Neuronal stem cell (in vitro differentiated cells): ENCODE measurements at places on chromosomes 3 and 15.

- no peaks in the 10 kb centered on the region for H3K27me3 ChIP-seq
- H3K4me3 ChIP-seq = no peak overlapping the region
- peaks cover 5% of the 10 kb centered on the region for H3K36me3 ChIP-seq
- H3K4me1 ChIP-seq = no peaks in the 10 kb centered on the region
- DNase-seq = peak; percentile 8
Observed at GRCh38 chr3:28328188-28329151, 20.1 kb upstream of the ZCWPW2 start.

DNA sequence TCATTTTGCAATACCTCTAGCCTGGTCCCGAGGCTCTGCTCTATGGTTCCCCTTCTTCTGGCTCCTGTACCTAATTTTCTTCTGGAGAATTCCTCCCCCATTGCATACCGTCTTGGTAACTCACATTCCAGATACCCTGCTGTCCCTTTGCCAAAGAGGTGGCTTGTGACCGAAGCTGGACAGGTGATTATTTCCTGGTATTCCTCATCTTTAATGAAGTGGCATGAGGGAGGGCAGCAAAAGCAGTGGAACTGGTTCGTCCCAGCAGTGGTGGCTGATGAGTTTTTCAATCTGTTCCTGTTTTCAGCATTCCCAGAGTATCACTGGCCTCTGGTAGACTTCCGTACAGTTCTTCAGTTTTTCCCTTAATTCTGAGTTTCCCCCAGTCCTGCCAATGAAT, 186.2 kb upstream of the CADPS start:
- H3K4me3 ChIP-seq = no peak overlapping the region
- no peaks in the 10 kb centered on the region for H3K27me3 ChIP-seq
- H3K27ac ChIP-seq = no peak overlapping the region
- H3K36me3 ChIP-seq = no peaks in the 10 kb centered on the region
- DNase-seq = no peak

DNA sequence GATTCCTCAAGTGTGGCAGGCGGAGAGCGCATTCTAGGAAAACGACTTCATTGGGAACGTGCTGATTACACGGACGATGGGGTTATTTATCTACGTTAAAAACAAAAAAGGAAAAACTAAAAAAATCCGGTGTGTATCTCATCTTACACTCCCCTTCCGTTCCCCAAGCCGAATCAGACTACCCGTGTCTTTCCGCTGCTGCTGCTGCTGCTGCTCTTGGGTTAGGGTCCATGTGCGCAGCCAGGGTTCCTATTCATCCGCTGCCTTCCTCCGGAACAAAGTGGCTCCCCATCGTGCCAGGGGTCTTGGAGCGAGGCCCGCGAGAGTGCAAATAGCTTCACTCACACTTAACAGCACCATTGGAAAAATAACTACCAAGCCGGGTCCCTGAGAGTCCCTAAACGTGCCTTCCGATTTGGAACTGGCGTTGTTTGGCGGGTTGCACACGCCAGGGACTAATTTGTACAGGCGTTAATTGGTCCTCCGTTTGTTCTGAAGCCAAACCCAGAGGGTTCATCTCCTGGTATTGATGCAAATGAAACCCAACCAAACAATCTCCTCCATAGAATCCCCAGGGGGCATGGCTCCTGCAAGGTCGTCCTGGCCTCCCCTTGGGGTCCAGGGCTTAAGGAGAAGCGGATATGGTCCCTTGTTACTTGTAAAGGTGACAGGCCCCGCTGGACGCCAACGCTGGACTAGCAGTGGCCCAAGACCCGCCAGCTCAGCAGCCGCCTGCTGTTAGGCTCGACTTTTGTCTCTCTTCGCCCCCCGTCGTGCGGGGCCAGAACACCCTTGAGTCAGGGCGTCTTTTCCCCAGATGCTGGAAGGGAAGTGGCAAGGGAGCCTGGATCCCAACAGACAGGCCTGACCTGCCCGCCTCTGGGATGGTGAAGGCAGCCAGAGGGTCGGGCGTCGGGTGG, 11.0 kb upstream of the ONECUT1 start:
- H3K36me3 ChIP-seq = no peaks in the 10 kb centered on the region
- peaks cover 8% of the 10 kb centered on the region for H3K4me1 ChIP-seq

DNA sequence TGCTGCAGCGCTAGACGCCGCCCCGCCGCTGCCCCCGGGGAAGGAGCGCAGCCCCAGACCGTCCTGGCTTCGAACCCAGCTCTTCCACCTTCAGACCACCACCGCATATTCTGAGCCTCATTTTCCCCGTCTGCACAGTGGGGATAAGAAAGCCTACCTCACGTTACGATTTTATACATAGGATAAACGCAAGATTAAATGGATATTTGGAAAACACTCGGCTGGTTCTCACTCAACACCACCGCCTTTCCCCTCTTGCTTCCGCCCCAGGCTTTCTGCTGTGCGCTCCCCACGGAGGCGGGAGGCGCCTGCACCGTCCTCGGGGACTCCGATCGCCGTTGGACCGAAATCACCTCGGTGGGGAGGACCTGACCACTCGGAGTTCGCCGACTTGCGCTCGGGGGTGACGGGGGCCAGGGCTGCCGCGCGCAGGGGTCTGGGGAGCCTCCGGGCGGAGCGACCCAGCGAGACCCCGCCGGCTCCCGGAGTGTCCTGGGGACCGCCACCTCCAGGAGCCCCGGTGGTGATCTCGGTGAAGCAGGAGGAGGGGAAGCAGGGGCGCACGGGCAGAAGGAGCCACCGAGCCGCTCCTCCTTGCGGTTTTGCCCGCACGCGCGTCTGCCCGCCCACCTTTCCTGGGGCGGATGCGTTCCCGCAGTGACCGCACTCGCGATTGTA, 4.0 kb downstream of the FBXL22 start:
- H3K27me3 ChIP-seq = peaks cover 7% of the 10 kb centered on the region
- peak; percentile 27 for DNase-seq
- no peak overlapping the region for H3K27ac ChIP-seq
- peaks cover 6% of the 10 kb centered on the region for H3K36me3 ChIP-seq

- DNase-seq = peak; percentile 65
- H3K27ac ChIP-seq = no peak overlapping the region
- no peak overlapping the region for H3K4me3 ChIP-seq
- no peaks in the 10 kb centered on the region for H3K36me3 ChIP-seq
Observed at GRCh38 chr3:101695779-101696372, 9.4 kb upstream of the RPL24 start.

DNA sequence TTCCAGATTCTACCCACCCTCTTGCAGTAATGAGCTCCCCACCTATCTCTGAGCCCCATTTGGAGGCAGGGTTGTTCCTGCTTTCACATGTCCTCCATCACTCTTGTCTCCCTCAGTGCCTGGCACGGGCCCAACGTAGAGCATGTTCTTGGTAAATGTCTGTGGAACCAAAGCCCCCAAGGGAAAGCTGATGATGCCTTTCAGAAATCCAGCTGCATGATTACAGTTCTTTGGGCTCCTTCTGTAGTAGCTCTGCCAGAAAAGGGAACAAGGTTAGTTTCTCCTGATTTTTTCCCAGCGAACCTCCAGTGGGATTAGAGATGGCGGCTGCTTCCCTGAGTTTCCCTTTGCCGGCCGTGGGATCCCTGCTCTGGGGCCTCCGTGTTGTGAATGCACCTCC, 39.3 kb downstream of the CGNL1 start:
- peaks cover 4% of the 10 kb centered on the region for H3K4me1 ChIP-seq
- H3K27me3 ChIP-seq = no peaks in the 10 kb centered on the region
- H3K36me3 ChIP-seq = no peaks in the 10 kb centered on the region
- no peak overlapping the region for H3K4me3 ChIP-seq

GRCh38 chr3:193963808-193964516, 172.0 kb upstream of the HES1 start:
- H3K27me3 ChIP-seq = no peaks in the 10 kb centered on the region
- H3K4me3 ChIP-seq = no peak overlapping the region
- peaks cover 9% of the 10 kb centered on the region for H3K4me1 ChIP-seq
- DNase-seq = no peak
- H3K27ac ChIP-seq = no peak overlapping the region

DNA sequence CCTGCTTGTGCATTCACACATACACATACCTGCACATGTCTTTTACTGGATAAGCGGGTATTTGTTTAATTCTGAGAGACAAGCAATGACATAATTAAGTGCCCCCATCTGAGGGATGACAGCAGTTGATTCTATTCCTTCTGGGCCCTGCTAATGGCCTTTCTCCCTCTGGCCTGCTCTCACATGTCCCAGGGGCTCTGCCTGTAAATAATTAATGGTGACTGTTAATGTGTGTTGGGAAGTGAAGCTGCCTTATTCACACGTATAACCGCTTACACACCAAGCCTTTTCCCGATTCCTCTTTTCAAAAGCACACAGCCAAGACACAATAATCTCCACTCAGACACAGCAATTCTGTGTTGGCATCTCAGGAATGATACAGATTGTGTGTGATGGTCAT, 47.8 kb downstream of the LRRK1 start:
- H3K4me1 ChIP-seq = no peaks in the 10 kb centered on the region
- H3K36me3 ChIP-seq = no peaks in the 10 kb centered on the region
- H3K27me3 ChIP-seq = no peaks in the 10 kb centered on the region
- H3K27ac ChIP-seq = no peak overlapping the region

DNA sequence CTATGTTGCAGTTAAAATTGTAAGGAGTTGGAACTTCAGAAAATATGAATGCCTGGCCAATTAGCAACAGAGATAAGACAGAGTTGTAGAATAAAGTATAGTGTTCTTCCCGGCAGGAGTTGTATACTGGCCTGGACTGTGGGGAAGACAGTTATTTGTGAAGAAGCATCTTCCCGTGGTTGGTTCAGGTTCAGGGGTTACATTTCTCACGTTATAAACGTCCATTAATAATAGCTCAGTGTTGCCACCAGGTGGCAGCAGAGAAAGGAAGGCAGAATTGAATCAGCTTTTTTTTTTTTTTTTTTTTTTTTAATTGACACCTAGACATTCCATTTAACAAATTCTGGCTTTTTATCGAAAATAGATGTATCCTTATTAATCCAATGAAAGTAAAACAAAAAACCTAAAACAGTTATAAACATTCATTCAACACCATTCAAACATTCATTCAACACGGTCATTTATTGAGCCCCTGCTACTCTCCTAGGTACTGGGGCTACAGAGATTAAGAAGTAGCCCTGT, 66.4 kb upstream of the NR2E3 start:
- H3K27ac ChIP-seq = no peak overlapping the region
- H3K4me1 ChIP-seq = no peaks in the 10 kb centered on the region
- H3K36me3 ChIP-seq = no peaks in the 10 kb centered on the region
- no peak overlapping the region for H3K4me3 ChIP-seq
- peaks cover 2% of the 10 kb centered on the region for H3K27me3 ChIP-seq

GRCh38 chr15:56244811-56245576, 1.3 kb upstream of the RFX7 start:
- no peak overlapping the region for H3K4me3 ChIP-seq
- no peaks in the 10 kb centered on the region for H3K27me3 ChIP-seq
- H3K27ac ChIP-seq = peak overlapping the region; percentile 100
- peaks cover 14% of the 10 kb centered on the region for H3K4me1 ChIP-seq
- DNase-seq = no peak
- peaks cover 10% of the 10 kb centered on the region for H3K36me3 ChIP-seq

- peaks cover 14% of the 10 kb centered on the region for H3K4me1 ChIP-seq
- peaks cover 78% of the 10 kb centered on the region for H3K36me3 ChIP-seq
- no peak overlapping the region for H3K4me3 ChIP-seq
- DNase-seq = no peak
- H3K27ac ChIP-seq = no peak overlapping the region
Observed at GRCh38 chr15:67080118-67080899, 14.9 kb downstream of the SMAD3 start.

DNA sequence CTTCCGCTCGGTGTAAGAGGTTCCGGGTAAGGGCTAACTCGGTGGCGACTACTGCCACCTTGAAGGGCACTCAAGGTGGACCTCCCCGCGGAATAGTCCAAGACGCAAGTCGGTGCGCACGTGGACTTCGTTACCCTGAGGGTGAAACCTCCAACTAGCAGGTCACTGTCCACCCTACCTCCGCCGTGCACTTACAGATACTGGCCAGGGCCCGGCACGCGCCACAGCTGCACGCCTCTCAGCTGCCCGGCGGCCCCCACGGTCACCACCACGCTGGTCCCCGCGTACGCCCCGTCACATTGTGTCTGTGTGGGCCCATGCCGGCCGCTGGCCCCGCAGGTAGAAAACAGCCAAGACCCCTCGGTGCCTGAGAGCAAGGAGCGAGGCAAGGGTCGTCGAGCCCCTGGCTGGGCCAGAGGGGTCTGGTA, 1.1 kb downstream of the LTK start:
- no peak overlapping the region for H3K4me3 ChIP-seq
- no peak overlapping the region for H3K27ac ChIP-seq
- no peak for DNase-seq
- peaks cover 13% of the 10 kb centered on the region for H3K36me3 ChIP-seq
- H3K27me3 ChIP-seq = peaks cover 65% of the 10 kb centered on the region

DNA sequence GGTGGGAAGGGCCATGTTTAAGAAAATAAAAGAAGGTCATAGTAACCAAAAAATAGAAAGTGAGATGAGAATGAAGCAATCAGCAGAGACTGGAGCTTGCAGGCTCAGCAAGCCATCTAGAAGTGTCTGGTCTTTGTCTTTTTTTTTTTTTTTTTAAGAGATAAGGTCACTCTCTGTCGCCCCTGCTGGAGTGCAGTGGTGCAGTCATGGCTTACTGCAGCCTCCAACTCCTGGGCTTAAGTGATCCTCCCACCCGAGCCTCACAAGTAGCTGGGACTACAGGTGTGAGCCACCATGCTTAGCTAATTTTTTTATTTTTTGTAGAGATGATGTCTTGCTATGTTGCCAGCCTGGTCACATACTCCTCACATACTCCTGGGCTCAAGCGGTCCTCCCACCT, 36.2 kb downstream of the GXYLT2 start:
- H3K36me3 ChIP-seq = no peaks in the 10 kb centered on the region
- H3K27me3 ChIP-seq = no peaks in the 10 kb centered on the region
- H3K27ac ChIP-seq = no peak overlapping the region

DNA sequence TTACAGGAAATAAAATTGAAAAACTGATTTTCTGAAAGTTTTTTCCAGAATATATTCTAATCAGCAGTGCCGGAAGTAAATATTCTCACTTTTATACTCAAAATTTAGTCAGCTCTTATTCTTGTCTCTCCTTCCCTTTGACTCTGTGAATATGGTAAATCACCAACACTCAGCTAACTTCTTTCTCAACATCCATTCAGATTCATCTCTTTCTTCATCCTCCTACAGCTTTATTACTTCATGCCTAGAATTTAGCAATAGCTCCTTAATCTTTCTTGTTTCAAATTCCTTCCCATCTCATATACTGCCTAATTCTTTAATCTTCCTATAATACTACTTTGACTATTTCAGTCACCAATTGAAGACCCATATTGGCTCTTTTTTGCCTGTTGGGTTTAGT, 67.9 kb downstream of the FGF7 start:
- DNase-seq = no peak
- no peaks in the 10 kb centered on the region for H3K27me3 ChIP-seq
- no peak overlapping the region for H3K4me3 ChIP-seq
- no peaks in the 10 kb centered on the region for H3K4me1 ChIP-seq
- no peaks in the 10 kb centered on the region for H3K36me3 ChIP-seq

DNA sequence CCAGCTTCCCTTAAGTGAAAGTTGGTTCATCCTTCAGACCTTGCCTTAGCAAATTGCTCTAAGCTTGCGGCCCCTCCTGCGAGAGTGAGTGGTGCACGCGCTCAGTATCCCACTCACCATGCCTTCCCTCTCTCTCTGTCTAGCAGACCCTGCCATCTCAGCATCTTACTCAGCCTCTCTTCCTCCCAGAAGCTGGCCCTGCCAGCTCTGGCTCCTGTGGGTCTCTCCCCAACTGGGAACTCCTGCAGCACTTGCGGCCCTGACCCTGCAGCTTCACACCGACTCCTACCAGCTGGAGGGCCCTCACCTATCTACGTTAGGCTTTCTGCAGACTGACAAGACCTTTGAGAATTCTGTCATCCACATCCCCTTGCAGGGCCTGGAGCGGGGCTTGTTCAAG, 286.1 kb upstream of the TLE3 start:
- no peak overlapping the region for H3K4me3 ChIP-seq
- H3K27ac ChIP-seq = no peak overlapping the region
- DNase-seq = no peak
- H3K36me3 ChIP-seq = no peaks in the 10 kb centered on the region
- no peaks in the 10 kb centered on the region for H3K4me1 ChIP-seq
